ENCODE measurements at places on chromosomes 4 and X. TPM values are rescaled to one million over a fixed set of nuclear protein-coding genes. Genes with fewer than 3 reads are reported as not detected.

The SRPK3 gene
- total RNA-seq, result not detected

The RHOXF2 gene
- not detected for total RNA-seq

The PDZD4 gene
- 3.4 TPM for total RNA-seq

The BST1 gene
- total RNA-seq, result 17.1 TPM

The PPP1R2C gene
- not detected for total RNA-seq

The SEPTIN11 gene
- total RNA-seq, result 36.8 TPM

The CENPE gene
- total RNA-seq, result 8.7 TPM

The RPS6KA6 gene
- 4.5 TPM for total RNA-seq

Measured in A549 treated with GW870086 at 1 μM for 4 hours (cell line).